ENCODE measurements at places on chromosomes 2 and 18.

DNA sequence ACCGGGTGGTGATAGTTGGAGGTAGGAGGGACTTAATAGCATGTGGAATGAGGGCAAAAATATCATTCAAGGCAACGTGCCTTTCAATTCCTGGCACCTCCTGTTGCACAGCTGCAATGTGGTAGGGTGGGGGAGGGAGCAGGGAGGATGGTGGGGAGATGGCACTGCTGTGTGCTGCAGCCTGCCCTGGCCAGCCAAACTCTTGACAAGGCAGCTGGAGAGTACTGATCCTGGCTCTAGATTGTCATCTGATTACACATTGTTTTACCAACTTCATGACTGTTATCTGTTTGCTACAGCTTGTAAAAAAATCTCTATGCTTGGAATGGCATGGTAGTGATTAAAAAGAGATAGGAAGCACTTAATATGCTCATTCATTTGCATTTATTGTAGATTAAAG, 47.7 kb downstream of the PLCL1 start:
- DNase-seq, result no peak

DNA sequence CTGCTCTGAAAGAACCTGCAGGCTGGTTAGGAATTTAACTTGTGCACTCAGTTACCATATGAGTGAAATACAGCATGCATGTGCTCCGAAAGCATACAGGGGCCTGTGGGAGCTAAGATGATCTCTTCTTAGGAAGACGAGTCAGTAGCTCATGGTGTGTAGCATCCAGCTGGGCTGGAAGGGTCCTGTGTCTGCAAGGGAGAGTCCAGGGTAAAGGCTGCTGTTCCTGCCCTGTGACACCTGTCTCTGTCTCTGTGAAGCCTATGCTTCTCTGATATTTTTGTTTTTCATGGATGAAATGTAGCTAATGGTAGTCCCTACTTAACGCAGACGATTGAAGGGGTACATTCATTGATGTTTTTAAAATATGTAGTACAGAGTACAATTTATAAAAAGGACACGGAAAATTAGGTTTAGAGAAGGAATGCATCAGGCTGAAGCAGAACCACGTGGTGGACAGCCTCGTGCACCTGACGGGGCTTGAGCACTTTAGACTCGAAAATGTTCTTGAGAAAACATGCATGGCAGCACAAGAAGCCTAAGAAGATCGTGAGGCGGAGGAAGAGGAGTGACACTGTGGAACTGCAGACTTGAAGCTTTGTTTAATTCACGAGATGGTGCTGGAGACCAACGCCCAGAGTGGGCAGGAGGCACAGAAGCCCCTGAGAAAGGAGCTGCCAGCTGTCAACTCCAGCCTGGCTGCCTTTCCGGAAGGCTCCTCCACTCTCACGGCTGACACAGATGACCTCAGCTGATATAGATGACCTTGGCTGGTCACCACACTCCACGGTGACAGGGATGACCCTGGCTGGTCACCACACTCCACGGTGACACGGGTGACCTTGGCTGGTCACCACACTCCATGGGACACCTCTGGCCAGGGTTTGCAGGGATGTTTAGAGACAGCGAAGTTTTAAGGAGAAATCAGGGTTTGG, 110.6 kb downstream of the TMEM18 start:
- no peak for DNase-seq

GRCh38 chr2:149068996-149069888, 30.7 kb downstream of the LYPD6B start:
- no peak for DNase-seq

DNA sequence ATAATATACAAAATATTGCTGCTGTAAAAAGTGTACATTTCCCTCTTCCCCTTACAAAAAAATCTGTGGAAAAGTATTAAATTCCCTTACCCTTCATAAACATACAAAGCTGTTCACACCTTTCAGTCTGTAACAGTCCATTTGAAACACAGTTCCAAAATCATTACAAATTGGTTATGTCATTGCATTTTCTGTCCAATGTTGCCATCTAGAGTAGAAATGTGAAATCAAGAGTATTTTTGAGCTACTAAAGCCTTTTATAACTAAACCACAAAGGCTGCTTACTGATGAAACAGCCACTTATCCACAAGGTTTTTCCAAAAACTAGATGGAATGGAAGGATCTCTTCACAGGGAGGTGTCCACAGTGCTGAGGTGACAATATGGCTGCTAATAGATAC, 72.5 kb downstream of the SS18 start:
- DNase-seq, result no peak

DNA sequence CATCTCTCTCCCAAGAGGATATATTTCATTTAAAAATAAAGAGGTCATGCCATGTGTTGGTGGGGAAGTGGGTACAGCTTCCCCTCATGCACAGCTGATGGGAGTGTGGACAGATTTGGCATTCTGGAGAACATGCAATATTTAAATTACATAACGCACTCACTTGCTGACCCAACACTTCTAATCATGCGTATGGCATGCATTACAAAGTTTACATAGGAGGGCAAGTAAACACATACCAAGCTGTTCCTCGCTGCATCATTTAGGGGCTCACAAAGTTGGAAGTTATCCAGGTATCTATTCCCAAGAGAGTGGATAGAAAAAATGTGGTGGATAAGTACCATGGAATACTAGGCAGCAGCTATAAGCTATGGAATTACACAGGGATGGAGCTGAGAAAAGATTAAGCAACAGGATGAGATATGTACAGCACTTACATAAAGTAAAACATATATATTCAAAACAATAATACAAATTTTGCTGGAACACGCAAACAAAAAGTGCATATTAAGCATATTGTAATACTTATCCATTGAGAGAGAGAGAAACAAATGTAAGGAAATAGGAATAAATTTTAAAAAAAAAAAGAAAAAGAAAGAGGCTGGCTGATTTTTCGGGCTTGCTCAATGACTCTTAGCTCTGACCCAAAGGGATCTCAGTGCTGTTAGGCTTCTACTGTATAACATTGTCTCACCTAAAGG, 11.0 kb downstream of the CYP1B1 start:
- DNase-seq, result no peak

DNA sequence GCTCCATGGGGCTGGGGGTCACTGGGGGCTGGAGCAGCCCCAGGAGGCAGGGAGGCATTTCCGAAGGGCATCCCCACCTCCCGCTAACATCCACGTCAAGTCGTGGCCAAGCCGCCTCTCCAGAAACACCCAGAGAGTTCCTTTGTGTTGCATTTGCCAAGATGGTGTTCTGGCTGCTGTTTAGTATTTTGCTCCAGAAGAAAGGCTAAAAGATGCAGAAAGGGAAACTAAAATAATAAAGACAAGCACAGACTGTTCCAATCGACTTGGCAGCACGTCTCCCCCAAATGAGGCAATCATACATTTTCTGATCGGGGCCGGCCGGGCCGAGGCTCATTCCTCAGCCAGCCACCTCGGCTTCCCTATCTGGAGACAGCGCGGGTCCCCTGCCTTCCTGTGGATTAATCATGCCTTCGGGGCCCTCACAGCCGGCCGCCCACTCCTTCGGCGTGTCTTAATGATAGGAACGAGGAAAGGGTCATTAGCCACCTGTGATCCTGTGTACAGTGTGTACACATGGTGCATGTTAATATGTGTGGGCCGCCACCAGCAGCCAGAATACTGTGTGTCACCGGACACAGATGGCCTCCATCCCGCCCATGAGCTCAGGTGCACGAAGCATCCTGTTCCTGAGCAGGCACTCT, 169.2 kb downstream of the KLHL29 start:
- DNase-seq, result no peak

All from ELF-1 (cell line).